T-helper 22 cell (primary cell): ENCODE measurements at places on chromosomes 11 and 22.

DNA sequence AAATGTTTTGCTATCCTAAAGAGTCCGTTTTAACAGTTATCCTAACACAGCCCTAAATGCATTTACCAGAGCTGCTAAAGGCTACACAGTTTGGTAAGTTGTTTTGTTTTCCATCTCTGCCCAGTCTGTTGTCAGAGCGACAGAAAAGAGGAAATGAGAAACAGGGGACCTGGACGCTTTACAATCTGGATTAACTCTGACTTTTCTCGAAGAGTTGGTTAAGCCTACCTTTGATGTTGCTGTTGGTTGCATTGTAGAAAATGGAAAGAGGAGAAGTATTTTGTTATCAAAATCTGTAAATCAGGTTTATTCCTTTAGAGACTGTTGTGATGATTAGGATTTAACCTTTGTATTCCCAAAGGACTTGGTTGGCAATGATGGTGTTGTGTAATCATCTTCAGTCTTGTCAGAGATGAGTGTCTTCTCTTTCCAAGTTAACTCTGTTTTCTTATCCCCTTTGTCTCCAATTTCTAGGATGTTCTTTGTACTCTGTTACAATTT is 481 bp downstream of the ANGPTL5 start:
- no peak for DNase-seq

DNA sequence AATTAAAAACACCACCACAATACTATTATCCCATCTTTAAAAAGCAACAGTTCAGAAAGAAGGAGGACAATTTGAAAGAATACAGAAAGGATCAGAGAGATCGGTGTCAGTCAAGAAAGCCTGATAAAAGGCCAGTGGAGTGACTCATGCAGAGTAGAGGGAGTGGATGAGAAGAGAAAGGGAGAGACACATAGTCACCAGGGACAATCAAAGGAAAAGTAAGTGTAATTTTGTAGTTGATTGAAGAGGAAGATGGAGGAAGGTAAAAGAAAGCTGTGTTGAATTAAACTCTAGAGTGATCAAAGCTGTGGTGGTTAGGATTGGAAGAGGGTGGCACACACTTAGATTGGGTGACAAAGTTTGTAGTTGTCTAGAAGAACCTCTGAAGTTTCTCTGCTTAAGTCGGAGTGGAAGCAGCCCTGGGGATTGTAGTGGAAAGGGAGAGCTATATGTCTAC is 14.1 kb downstream of the SPECC1L start:
- DNase-seq = no peak

DNA sequence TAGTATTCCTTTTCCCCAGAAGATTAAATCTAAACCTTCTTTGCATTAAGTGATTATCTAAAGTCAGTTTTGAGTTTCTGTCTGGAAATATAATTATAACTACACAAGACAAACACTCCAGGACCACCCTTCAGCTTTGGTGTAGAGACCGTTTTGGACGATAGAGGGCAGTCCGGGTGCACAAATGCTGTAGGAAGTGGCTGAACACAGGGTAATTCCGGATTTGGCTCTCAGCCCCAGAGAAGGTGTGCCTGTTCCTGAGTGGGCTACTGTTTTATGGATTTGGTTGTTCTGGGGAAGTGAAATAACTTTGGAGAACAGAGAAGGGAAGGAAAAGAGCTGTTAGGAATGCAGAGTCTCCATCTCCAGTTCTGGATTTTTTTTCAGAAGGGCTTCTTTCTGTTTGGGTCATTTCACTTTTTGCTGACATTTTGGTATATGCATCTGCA is 14.8 kb downstream of the EXT2 start:
- peak; percentile 3 for DNase-seq

- DNase-seq = no peak
Measured at GRCh38 chr11:44382656-44383240, 72.8 kb upstream of the ALX4 start.

DNA sequence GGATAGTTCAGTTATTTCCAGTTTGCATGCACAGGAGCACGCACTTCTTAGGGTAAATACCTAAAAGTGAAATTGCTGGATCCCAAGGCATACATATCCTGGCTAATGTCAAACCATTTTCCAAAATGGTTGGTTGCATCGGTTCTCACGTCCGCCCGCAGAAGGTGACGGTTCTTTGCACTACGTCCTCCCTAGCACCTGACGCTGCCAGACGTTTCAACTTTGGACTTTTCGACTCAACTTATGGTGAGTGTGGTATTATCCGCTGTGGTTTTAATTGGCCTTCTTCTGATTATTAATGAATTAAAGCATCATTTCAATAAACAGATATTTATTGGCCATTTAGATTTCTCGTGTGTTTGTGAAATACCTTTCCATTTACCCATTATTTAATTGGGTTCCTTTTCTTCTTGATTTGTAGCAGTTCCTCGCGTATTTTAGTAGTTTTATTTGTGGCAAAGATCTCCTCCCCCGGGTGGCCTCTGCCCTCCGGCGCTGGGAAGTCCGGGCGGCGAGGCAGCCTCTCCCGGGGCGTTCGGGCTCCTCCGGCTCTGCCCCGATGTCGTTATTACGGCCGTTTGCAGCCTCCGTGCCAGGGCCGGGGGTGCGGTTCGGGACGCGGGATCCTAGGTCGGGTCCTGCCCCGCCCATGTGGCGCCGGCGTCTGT is at the start of gene JHY:
JHY (plus strand) TSS at position 571 of the 668 bp plus-strand sequence. CDS start 3,091 bp downstream, outside the sequence.
- peak; percentile 6 for DNase-seq

DNA sequence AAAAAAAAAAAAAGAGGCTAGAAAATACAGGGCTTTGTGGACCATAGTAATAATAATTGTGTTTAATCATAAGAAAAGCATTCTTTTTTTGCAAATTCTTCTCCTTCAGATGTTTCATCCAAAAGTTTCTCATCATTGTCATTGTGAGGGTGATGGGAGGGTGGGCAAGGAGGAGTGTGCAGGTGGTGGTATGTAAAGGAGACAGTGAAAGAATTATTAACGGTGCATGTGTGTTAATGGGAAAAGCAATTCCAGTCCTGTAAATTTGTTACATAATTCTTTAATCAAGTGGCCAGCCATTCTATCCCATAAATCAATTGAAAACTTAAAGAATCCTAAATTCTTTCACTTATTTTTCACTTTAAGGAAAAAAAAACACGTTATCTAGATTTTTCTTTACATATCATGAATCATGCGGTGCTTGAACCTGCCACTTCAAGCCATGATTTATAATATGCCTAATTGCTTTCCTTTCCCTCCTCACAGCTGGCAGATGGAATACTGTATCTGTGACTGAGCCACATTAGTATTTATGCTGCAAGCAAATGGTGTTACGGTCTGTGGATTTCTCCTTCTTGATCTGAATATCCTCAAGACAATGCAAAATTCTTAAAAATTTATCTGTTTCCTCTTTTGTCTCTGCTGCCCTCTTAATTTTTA is 318.5 kb downstream of the JRKL start:
- no peak for DNase-seq

GRCh38 chr11:124123622-124124021 is 8.4 kb downstream of the VWA5A start:
- DNase-seq = no peak

GRCh38 chr11:4645974-4646373 is 2.2 kb downstream of the OR51E1 start:
- no peak for DNase-seq

DNA sequence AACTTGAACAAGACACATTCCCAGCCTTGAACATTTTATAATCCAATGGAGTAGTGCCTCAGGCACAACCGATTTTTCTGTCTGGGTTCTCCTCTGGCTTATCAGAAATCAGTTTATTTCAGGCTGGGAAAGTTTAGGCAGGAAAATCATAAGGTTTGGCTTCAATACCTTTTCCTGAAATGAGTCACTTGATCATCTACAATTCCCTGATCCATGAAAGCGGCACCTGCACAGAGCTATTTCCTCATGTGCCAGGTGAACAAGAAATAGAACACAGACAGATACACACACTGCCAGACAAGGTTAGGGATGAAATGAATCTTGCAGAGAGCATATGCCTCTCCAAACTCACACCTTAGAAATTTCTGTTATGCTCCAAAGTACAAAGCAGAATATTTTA is 106.7 kb upstream of the OR9G4 start:
- no peak for DNase-seq

DNA sequence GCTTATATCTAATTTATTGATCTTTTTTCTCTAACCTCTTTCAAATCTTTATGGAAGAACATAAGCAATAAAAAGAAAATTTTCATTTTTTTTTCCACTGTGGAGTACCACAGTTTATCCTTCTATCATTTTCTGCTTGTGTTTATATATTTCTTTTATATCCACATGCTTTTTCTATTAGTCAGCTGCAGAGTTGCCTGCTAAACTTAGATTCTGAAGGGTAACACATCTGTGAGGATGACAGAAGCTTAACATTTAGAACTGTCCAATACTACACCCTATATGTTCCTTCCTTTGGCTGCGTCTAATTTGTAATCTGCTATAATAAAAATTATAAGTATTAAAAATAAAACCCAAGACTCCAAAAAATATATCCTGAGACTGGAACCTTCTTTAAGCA is 20.8 kb downstream of the CCDC90B start:
- DNase-seq = no peak

GRCh38 chr11:104361975-104362374 is 198.0 kb upstream of the PDGFD start:
- no peak for DNase-seq

- DNase-seq = no peak
Measured at GRCh38 chr22:23206915-23207314, 26.6 kb downstream of the BCR start.

DNA sequence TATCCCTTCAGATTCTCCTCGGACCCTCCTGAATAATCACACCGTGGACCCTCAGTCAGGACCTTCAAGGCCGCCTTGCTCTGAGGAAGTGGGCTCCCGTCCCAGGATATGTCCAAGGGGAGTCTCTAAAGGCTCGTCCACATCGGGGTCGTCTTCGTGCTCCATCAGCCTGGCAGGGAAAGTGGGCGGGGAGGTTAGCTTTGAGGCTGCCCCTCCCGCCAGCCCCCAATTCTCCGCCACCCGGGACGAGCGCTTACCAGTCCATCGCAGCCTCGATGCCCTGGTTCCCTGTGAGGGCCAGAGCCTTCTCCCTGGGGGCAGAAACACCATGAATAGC is 472 bp downstream of the UBXN1 start:
- no peak for DNase-seq

- DNase-seq = no peak
Measured at GRCh38 chr11:72391638-72392423, 42.5 kb downstream of the CLPB start.

DNA sequence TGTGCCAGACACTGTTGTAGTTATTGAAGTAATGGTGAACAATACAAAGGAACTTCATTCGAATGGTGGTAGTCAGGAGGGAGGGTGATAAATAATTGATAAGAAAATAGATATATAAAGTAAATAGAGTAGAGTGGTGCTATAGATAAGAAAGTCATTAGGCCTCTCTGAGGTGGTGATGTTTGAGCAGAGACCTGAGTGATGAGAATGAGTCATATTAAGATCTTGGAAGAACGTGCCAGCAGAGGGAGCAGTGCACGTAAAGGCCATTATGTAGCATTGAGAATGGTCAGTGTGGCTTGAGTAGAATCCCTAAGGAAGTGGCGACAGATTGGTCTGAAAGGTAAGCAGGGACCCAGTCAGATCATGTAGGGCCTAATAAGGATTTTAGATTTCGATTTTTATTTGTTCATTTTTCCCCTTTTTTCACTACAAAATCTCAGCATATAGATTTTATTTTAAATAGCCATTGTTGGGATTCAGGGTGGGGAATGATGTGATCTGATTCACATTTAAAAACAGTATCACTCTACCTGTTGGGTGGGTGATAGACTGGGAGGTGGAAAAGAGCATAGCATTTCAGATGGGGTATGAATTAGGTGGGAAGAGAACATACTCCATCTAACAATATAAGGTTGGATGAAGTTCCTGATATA is 44.7 kb downstream of the CCDC90B start:
- DNase-seq = no peak

DNA sequence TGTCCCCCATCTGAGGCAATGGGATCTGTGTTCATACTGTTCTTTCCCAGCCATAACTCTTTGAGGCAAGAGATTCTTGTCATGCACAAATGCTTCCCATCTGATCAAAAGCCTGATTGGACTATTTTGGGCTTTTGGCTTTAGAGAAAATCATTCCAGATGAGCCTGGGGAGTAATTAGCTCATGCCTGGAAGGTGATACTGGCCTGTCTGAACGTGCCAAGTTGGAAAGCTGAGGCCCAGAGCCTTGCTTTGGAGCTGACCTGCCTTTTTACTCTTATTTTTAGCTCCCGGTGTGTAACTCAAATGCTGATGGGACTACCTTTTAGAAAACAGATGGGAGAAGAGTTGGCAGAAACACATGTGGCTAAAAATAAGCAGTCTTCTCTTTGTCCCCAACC is 105.0 kb downstream of the DBX1 start:
- DNase-seq = no peak

- no peak for DNase-seq
Measured at GRCh38 chr11:70001246-70001645, 76.9 kb upstream of the ANO1 start.

GRCh38 chr11:84981301-84981700 is 645.8 kb downstream of the DLG2 start:
- no peak for DNase-seq

DNA sequence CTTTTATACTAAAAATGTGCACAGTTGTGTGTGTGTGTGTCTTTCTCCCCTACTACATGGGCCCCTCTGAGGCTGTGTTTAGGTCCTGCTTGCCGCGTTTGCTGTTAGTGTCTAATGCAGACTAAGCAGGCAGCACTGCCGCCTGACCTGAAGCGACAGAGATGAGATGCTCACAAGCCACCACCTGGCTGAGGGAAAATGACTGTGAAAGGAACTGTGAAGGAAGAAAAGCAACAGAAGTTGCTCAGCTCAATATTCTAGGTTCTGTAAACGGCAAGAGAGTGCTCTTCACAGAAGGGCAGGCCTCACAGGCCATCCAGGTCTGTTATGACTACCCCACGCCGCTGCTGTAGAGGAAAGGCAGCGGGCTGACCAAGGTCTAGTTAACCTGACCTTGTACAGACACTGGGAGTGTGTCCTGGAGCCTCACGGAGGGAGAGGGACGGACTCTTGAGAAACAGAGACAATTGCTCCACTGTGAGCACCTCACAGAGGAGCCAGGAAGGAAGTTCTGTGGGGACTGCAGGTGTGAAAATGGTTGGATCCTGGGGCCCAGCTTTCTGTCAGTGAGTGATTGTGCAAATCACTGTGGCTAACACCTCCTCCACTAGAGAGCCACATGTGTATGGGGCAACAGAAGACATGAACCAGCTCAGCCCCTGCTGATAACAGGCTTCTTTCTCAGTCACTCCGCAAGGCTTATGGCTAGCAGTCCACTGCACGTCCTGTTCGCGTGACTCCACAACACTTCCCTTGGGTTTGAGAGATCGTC is 31.3 kb upstream of the YPEL1 start:
- DNase-seq = peak; percentile 5

DNA sequence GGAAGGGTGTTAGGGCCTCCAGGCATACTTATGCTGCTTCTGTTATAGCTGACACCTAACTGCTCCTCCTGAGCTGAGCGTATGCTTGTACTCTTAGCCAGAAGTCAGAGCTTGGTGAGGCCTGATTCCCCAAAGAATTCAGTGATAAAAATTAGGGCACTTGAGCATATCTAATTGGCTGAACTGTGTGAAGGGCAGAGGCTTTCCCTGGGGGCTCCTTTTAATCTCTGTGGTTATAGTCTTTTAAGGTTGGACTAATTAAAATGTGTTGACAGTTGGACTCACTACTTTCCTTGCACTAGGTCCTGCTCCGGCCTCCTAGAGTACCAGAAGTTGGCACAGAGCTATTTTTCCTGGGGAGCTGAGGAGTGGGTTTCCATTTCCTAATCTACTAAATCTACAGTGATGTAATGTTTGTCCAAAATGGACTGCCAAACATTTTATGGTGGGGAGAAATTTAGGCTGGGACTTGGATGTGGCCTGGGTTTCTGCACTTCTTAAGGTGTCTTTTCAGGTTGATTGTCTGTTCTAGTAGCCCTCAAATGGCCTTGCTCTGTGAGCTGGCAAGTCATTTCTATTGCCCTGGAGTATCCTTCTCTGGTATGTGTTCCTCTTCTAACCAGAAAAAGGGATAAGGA is 18.4 kb downstream of the STIM1 start:
- DNase-seq = no peak
